Activated CD8-positive, alpha-beta T cell treated with anti-CD3 and anti-CD28 coated beads for 36 hours (primary cell): ENCODE measurements at places on chromosomes 1 and 21. TPM values are rescaled to one million over a fixed set of nuclear protein-coding genes. Genes with fewer than 3 reads are reported as not detected.

GRCh38 chr1:214439352-214440119 lies 111.9 kb downstream of the PTPN14 start:
- peak; percentile 72 for DNase-seq

GRCh38 chr21:34846601-34847112 lies 177.9 kb downstream of the CLIC6 start:
- no peak for DNase-seq

DNA sequence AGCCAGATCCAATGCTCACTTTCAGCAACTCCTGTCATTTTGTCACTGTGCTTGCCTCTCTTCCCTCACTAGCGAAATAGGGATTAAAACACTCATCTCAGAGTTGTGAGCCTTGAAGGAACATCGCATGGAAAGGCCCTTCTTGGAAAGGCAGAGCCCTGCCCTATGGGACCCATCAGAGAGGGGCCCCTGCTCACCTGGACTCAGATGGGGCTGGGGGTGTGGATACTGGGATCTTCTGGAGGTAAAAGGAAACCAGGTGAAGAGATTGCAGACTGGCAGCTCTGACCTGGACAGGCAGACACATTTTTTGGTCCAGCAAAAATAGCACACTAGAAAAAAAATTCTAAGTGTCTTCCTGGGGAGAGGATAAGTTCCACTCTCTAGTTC lies 54.2 kb upstream of the EPS8L3 start:
- no peak for DNase-seq

Gene NR1I3
- total RNA-seq: not detected

GRCh38 chr1:203467550-203467921 lies 8.1 kb upstream of the PRELP start:
- no peak for DNase-seq

- DNase-seq: no peak
Observed at GRCh38 chr1:113854234-113854633, 17.3 kb downstream of the PTPN22 start.

DNA sequence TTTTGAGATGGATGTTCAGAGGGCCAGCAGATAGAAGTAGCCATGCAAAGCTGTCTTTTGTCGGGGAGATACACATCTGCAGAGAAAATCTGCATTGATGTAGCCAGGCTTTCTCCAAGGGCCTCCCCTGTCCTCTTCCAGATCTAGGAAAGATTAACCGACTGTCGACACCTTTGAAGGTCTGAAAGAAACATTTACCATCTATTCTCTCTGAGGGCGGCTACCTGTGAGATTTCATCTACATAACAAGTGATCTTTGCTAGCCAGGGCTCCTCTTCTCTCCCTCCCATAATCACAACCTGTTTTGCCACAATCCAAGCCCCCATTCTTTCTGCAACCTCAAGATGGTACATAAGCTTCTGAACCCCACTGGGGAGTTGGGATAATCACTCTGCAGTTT lies 193.6 kb downstream of the RGS7 start:
- no peak for DNase-seq

- peak; percentile 79 for DNase-seq
Observed at GRCh38 chr1:153775458-153776327, 486 bp downstream of the SLC27A3 start.

GRCh38 chr21:36661511-36662309 lies 37.2 kb upstream of the SIM2 start:
- DNase-seq: no peak

DNA sequence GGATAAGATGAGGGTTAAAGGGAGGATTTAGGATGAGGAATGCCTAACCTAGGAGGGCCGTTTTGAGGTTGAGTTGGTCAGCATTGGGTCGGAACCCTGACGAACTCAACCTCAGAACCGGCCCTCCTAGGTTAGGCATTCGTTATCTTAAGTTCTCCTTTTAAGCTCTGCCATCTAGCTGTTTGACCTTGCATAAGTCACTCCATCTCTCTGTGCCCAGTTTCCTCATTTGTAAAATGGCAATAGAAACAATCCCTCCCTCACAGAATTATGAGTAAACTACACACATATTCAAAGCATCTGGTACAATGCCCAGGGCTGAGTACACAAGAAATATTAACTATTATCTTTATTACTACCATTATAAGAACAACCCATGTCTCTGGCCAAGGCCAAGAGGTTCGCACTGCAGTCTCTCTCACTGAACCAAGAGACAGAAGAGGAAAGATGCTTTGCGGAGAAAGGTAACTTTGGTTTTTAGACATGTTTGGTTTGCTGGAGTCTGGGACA lies 4.8 kb downstream of the ABCB10 start:
- DNase-seq: no peak

DNA sequence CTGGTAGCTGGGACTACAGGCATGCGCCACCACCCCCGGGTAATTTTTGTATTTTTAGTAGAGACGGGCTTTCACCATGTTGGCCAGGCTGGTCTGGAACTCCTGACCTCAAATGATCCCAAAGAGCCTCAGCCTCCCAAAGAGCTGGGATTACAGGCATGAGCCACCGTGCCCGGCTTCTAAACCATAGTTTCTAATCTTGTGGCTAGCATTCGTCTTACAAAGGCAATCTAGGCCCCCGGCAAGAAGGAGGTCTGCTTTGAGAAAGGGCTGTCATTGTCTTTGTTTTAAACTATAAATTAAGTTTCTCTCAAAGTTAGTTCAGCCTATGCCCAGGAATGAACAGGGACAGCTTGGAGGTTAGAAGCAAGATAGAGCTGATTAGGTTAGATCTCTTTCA lies 10.3 kb upstream of the L1TD1 start:
- DNase-seq: no peak

DNA sequence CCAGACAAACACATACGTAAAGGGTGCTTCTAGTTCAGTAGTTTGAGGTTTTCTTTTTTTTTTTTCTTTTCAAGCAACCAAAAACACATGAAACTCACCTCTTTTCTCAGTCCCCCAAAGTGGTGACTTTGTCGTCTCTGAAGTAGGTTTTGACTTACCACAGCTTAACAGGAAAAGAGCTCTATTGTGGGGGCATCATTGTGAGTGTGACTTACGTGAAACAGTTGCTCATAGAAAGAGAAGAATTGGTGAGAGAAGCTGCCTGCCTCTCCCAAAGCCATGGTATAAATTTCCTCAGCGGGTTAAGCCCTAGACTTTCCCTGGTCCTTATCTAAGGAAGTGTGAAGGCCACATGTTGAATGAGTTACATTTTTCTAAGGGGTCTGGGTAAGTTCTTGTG lies 11.9 kb downstream of the FASLG start:
- peak; percentile 59 for DNase-seq

Gene SELE
- total RNA-seq: not detected

- DNase-seq: no peak
Observed at GRCh38 chr1:73903092-73903491, 294.9 kb downstream of the LRRIQ3 start.

DNA sequence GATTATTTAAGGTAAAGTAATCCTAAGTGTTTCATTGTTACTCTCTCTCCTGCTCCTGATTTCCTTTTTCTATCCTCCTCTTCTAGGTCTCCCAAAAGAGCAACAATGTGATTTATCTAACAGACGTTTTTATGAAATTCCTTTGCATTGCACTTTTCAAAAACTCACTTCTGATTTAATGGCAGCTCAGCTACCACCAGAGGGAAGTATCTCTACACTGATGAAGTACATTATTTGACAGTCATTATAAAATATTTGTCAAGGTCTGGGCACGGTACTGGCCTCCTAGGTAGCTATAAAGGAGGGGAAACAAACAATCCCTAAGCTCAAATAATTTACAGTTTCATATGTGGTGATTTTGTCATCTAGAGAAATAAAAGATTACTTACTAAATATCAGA lies 15.6 kb downstream of the TMPRSS15 start:
- no peak for DNase-seq

Gene ACKR1
- not detected for total RNA-seq

DNA sequence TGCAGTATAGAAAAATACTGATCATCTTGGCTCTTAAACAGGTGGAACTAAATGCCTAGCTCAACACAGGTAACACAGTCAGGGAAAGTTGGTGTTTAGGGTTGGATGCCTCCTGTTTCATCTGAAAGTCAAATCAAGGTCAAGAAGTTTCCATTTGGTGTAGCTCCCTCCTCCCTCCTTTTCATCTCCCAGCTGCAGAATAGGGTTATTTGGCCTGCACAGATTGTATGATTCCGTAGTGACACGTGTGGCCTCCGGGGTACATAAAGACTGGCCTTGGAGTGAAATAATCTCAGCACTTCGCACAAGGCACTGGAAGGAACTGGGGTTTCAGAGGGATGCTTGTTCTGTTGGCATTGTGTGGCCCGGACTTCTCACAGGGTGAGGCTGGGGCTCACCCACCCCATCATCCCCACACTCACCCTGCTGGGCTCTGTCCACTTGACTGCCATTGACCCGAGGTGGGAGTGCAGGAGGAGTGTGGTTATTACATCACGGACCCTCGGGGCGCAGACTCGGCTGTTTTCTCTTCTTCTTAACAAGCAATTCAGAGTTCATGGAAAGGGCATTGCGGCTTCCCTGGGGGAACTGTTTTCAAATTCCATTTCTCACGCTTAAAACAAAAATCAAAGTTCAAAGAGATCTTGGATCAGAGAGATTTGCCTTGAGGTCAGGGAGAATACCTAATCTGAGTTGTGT lies 18.4 kb downstream of the IGSF5 start:
- DNase-seq: no peak
